Activated T-helper 1 cell treated with anti-CD3 and anti-CD28 coated beads, Interleukin-2, amount 50 U/mL, for 16 hours (primary cell): ENCODE measurements at places on chromosomes 5 and 9.

DNA sequence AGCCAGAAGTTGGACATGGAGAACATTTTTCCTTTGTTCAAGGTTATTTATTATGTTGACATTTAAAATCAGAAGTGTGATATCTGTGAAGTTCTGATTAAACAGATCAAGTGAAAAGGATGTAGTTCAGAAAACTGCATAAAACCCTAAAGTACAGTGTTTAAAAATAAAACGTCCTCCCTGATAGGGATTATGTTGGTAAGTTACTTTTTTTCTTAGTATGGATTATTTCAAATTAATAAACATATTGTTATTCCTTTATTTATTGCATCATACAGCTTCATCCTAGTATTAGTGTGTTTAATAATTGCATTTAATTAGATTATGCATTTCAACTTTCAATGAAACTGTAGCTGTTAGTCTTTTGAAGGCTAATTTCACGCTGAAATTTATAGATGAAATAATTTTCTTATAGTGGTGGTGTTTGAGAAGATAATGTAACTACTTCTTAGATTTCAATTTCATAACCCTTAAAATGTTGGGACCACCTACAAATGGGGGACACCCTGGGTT, 157.9 kb upstream of the DMRT1 start:
- DNase-seq: no peak

GRCh38 chr5:61030163-61030482, 85.1 kb downstream of the NDUFAF2 start:
- no peak for DNase-seq

GRCh38 chr5:102638912-102639652, 116.0 kb upstream of the PAM start:
- no peak for DNase-seq

GRCh38 chr9:80994892-80995291, 694.5 kb downstream of the TLE1 start:
- DNase-seq: no peak
